Cerebellum (tissue), 4 donors: ENCODE measurements at places on chromosomes 1 and 21. TPM values are rescaled to one million over a fixed set of nuclear protein-coding genes. Genes with fewer than 3 reads are reported as not detected.

- no peak for DNase-seq
Measured at GRCh38 chr1:75671708-75672107, 52.8 kb upstream of the ACADM start.

DNA sequence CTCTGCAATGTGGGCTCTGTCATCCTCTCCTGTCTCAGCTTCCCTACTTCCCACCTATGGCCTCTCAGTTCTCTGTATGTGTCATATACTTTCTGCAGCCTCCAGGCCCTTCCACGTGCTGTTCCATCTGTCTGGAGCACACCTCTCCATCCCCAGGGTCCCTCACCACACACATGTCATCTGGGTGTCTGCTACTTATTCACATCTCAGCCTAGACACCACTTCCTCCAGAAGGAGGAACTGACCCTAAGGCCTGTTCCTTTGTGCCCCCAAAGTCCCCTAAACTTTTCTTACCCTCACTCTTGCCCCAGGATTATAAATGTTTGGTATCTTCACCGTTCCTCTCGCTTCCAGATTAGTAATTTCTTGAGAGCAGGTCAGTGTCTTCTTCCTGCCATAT lies 10.1 kb downstream of the LACTBL1 start:
- DNase-seq = no peak

DNA sequence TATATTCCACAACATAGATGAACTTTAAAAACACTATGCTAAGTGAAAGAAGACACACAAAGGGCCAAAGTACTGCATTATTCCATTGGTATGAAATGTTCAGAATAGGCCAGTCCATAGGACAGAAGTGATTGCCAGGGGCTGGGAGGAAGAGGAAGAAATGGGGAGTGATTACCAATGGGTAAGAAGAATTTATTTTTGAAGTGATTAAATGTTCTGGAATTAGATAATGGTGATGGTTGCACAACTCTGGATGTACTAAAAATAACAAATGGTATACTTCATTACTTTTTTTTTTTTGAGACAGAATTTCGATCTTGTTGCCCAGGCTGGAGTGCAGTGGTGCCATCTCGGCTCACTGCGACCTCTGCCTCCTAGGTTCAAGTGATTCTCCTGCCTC lies 61.7 kb downstream of the CHD5 start:
- DNase-seq = no peak

The PGLYRP3 gene
- total RNA-seq = not detected

DNA sequence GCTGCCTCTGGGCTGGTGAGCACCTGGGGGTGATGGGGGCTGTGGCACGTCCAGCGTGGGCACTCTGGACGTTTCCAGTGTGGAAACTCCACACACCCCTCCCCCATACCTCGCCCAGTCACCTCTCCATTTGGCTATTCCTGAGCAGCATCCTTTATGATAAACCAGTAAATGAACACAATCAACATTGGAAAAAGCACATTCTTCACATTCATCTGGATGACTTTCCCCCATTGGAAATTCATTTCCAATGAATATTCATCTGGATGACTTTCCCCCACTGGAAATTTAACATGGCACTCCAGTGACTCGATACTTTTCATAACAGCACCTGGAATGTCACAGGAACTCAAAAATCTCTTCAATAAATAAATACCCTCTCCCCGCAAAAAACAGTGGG lies 104.8 kb upstream of the KRTAP19-8 start:
- no peak for DNase-seq
